ENCODE measurements at places on chromosomes 16 and 17.

DNA sequence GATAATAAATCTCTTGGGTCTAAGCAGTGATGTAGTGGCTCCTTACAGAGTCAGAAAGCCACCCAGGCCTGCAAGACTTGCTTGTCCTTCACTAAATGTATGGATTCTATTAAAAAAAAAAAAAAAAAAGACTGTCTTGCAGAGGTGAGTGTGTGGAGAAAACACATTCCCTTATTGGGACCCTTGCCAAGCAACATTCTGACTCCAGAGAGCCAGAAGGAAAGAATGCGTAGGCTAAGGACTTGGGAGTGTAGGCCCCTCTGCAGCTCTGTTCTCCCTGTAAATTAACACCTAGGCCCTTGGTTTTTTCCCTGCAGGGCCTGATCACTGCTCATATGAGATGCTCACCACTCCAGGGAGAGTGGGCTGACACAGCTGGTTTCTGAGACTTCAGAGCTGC lies 17.8 kb downstream of the SCPEP1 start:
- peak; percentile 39 for DNase-seq

GRCh38 chr17:75590314-75590761 lies 2.7 kb downstream of the MYO15B start:
- DNase-seq: no peak

DNA sequence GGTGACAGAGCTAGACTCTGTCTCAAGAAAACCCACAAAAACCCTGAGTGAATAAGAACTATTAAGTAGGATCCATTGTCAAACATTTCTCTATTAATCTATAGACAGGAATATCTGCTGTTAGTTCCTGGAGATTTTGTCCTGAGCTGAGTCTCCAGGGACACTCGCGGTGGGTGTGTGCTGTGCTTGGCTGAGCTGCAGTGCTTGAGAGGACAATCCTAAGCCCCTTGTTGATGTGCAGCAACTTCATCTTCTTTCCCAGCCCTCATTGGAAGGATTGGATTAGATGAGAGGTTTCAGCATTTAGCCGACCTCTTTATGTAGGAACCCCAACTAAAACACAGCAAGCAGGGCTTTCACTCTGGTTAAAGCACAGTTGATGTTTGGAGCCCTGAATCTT lies 33.3 kb downstream of the NDEL1 start:
- no peak for DNase-seq

GRCh38 chr17:79504181-79504605 lies 106.7 kb downstream of the RBFOX3 start:
- no peak for DNase-seq

GRCh38 chr16:79468631-79469030 lies 131.9 kb downstream of the MAF start:
- no peak for DNase-seq

DNA sequence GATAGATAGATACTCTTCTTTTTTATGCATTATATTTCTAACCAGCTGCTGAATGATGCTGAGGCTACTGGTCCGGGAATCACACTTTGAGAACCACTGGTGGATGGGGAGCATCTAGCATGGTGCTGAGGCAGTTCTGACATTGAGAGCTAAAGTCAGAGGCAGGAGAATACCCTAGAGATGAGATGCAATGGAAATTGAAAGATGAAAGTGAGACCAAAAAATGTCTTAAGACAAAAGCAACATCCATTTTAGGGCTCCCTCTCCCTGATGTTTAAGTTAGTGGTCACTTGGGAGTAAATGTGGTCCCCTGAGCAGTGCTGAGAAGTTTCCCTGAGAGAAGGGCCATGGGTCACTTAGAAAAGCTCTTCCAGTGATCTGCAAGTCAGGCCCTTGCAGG lies 6.8 kb downstream of the PCTP start:
- no peak for DNase-seq

GRCh38 chr17:48725288-48726064 lies 2.5 kb downstream of the PRAC2 start:
- DNase-seq: no peak

- DNase-seq: no peak
These were observed 229.9 kb upstream of the SDK2 start for GRCh38 chr17:73874008-73874720.

- no peak for DNase-seq
These were observed 52.2 kb downstream of the BCAS3 start for GRCh38 chr17:60729854-60730253.

DNA sequence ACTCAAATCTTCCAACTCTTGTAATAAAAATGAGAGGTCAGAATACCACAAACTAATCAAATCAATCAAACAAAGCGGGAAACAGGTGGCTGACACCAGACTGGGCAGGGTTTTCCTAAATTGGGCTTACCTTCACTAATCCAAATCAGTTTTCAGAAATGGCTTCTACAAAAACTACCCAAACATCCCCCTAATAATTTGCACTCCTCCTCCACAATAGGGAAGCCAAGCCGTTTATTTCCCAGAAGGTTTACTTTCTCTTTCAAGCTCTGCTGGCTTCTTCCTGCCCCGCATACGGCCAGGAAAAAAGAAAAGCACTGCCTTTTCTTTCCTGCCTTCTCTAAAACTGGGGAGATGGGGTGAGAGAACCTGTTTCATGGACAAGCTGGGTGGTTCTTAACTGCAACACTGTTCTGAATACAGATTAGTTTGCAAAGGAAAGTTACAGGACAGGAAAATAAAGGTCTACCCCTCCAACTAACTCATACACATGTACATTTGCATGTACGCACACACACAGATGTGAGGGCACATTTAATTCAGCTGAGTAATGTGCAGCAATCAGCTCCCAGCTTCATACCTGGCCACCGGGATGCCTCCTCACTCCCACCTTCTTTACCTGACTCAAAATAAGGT lies 9.2 kb downstream of the STAT3 start:
- DNase-seq: peak; percentile 17

DNA sequence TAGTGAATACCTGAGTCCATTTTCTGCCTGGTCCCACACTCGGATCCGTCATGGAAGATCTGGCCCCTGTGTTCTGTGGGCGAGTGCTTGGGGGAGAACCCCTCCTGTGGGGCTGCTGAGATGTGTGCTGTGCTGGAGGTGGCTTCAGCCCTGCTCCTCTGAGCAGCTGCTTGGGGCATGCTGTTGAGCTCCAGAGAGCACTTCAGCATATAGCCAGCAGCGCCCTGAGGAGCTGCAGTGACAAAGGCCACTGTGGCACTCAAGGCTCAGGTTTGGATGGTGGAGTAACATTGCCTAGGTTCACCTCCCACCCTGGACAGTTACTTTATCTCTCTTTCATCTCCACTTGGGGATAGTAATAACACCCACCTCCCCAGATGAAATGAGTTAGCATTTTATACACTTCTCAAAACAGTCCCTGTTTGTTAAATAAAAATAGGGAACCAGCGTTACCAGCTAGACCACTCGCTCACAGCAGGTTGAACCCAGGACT lies 75.3 kb downstream of the KSR1 start:
- DNase-seq: no peak

DNA sequence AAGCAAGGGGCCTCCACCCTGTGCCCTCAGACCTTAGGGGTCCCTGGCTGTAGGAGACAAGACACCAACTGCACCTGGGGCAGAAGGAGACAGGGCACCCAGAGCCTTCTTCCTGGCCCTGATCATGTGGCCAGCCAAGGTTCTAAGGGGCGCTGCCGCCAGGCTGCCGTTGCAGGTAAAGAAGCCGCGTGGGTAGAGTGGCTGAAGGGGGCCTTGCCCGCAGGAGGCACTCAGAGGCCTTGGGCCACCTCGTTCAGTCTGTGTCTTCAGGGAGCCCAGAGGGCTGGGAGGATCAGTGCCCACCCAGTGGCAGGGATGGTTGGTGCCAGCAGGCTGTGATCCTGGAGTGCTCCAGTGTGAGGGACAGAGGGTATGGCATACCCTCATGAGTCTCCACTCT lies 1.6 kb upstream of the AATK start:
- DNase-seq: no peak

- no peak for DNase-seq
These were observed 15.8 kb upstream of the NDUFAB1 start for GRCh38 chr16:23611936-23612335.

- no peak for DNase-seq
These were observed 3.3 kb upstream of the PITPNA start for GRCh38 chr17:1565877-1566276.

GRCh38 chr16:67187175-67187890 lies 2.6 kb downstream of the EXOC3L1 start:
- no peak for DNase-seq

DNA sequence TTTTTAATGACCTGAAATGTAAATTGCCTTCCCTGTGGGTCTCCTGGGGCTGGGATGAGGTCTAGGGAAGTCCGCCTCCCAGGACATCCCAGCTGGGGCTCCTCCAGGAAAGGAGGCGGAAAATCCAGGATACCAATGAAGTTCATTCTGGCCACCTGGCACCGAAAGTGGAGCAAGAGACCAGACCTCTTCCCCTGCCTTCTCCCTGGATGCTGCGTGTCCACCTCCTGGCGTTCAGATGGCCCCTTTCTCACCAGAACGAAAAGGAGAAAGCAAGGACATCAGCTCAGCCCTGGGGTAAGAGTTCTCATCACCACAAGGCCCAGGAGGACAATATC lies 20.4 kb downstream of the RBFOX3 start:
- no peak for DNase-seq

GRCh38 chr17:9226794-9227135 lies 205.5 kb downstream of the NTN1 start:
- DNase-seq: no peak

GRCh38 chr16:69003500-69003899 lies 102.0 kb upstream of the HAS3 start:
- peak; percentile 19 for DNase-seq

DNA sequence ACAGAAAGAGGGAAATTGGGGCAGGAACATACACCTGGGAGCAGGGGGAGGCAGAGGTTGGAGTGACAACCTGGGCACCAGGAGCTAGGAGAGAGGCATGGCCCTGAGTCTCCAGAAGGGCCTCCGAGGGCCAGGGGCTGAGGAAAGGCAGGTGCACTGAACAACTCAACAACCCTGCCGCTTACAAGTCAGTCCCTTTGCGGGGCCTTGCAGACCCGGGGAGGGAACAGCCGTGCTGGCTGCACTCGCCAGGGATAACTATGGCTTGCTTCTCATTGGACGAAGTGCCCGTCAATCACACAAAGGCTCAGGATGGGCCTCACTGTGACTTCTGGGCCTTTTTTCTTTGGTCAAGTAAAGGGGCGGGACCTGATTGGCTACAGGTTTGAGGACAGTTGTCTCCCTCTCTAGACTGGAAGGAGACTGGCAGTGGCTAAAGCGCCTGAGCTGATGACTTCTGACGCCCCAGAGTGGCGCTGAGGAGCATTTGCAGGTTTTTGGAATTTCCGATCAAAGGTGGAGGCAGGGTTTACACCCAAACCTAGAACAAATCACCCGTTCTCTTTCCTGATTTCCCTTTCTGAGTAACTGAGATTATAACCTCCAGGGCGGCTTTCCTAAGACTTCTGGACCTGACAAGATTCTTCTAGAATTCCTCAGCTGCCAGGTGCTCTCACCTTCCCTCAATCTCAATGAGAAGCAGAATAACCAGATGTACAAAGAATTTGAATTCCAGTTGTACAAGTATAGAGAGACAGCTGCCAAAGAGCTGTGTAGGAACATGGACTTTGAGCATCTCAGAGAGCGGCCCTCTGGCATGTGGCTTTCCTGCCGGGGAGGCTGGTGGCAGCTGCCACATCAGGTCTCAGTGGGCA lies 27.6 kb upstream of the ST6GALNAC2 start:
- DNase-seq: no peak

DNA sequence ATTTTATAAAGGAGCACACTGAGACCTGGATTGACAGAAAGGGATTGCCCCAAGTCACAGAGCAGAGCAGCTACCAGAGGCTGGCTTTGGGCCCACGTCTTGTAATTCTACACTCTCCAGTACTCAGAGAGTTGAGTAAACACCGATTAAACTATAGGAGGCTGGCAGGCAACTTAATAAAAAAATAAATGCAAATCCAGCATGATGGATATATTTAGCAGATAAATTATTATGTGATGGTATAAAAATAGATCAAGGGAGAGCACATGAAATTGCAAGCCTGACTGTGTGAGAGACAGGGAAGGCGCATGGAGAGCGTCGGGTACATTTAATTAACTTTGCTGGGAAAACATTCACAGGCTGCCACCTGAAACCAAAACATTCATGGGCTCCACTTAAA lies 87.7 kb upstream of the CCL2 start:
- no peak for DNase-seq

GRCh38 chr17:21345236-21345635 lies 30.9 kb upstream of the KCNJ12 start:
- no peak for DNase-seq

DNA sequence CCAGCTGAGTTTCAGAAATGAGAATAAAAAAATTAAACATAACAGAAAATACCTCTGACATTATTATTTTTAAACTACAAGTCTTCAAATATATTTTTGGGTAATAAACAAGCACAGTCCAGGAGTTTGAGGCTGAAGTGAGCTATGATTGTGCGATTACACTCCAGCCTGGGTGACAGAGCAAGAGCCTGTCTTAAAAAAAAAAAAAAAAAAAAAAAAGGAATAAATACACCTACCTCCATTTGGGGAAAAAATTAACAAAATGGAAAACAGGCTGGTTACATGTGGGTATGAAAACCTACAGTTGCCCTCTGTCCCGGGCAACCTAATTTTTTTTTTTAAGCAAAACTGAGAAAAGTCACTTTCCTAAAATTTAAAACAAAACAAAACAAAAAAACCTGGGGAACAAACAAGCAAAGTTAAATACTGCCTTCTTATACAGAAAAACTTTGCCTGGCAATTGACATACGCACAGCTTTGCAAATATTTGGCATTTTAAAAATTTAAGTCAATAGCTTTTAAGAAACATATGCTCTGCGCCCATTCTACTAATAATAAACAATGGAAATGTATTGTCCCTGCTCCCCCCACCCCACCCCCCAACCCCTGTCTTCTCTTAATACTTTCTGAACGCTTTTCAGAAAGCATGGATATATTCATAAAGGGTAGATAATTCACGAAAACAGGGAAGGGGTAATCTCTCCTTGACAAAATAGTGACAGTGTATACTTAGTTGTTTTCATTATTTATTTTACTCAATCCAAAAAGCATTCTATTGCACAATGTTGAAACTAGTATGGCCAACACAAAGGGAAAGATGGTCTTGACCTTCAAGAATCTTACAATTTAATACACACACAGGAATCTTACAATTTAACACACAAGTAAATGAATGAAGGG lies 81.3 kb downstream of the STH start:
- DNase-seq: no peak

DNA sequence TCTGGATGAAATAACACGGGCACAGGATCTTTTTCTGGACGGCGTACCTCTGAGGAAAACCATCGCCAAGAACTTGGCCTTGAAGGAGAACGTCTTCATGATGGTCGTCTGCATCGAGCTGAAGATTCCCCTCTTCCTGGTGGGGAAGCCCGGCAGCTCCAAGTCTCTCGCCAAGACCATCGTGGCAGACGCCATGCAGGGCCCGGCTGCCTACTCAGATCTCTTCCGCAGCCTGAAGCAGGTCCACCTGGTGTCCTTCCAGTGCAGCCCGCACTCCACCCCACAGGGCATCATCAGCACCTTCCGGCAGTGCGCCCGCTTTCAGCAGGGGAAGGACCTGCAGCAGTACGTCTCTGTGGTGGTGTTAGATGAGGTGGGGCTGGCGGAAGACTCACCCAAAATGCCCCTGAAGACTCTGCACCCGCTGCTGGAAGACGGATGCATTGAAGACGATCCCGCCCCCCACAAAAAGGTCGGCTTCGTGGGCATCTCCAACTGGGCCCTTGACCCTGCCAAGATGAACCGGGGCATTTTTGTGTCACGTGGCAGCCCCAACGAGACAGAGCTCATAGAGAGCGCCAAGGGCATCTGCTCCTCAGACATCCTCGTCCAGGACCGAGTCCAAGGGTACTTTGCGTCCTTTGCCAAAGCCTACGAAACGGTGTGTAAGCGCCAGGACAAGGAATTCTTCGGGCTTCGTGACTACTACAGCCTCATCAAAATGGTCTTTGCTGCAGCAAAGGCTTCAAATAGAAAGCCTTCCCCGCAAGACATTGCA lies 68.3 kb upstream of the ENDOV start:
- DNase-seq: no peak

Measured in fibroblast of skin of right quadriceps (primary cell).